Activated T-helper 2 cell treated with anti-CD3 and anti-CD28 coated beads, Interferon-gamma antibody, Interleukin-2, Interleukin-4, amounts not matched to agents 10 μg/mL and 5 μg/mL and 100 μg/mL, durations not matched to agents 14 hours and 24 hours and 36 hours (primary cell): ENCODE measurements at places on chromosomes 16 and 17. TPM values are rescaled to one million over a fixed set of nuclear protein-coding genes. Genes with fewer than 3 reads are reported as not detected.

Gene GPRC5B
- total RNA-seq = not detected in 2 replicates

Gene DNAI2
- total RNA-seq = 0.55 and 0.75 TPM in 2 replicates

Gene ITGAL
- total RNA-seq = 292 and 293 TPM in 2 replicates

Gene TBX6
- total RNA-seq = 2.7 and 2.9 TPM in 2 replicates

Gene YBX2
- total RNA-seq = 0.43 and 0.51 TPM in 2 replicates

Gene GRAPL
- 5.2 and 5.3 TPM in 2 replicates for total RNA-seq

Gene CD300A
- 16.6 and 16.7 TPM in 2 replicates for total RNA-seq

GRCh38 chr16:35365675-35366074 lies 1906.3 kb downstream of the TP53TG3F start:
- no peak for DNase-seq

DNA sequence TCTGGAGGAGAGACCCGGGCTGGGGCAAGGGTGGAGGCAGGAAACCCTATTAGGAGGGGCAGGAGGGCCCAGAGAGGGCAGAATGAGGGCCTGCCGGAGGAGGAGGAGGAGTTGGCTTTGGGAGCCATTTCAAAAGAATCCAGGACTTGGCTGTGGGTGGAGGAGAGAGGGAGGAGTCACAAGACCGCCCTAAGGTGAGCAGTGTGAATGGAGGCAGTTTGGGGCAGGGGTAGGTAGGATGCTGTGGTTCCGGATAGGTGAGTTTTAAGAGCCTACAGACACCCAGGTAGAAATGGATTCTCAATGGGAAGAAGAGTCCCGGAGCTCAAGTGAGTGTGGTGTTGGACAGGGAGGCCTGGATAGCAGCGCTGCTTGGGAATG lies 80.3 kb downstream of the ARHGAP23 start:
- no peak for DNase-seq

GRCh38 chr17:59643159-59644140 lies 23.8 kb downstream of the CLTC start:
- no peak for DNase-seq

GRCh38 chr16:27304881-27305745 lies 8.7 kb upstream of the IL4R start:
- no peak for DNase-seq

DNA sequence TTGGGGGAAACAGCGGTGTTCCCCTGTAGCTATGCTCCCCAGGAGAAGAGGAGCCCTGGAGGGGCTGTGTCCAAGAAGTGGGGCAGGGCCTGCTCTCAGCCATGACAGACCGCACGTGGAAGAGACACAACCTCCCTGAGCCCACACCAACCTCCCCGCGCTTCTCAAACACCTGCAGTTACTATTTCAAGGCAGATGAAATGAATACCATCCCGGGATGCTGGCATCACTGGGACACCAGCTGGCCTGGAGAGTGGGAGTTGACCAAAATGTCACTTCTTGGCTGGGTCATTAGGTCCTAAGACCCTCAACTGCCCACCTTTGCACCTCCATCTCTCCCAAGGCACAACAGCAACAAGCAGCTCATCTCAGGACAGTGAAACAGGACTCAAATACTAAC lies 32.0 kb downstream of the SPHK1 start:
- no peak for DNase-seq

DNA sequence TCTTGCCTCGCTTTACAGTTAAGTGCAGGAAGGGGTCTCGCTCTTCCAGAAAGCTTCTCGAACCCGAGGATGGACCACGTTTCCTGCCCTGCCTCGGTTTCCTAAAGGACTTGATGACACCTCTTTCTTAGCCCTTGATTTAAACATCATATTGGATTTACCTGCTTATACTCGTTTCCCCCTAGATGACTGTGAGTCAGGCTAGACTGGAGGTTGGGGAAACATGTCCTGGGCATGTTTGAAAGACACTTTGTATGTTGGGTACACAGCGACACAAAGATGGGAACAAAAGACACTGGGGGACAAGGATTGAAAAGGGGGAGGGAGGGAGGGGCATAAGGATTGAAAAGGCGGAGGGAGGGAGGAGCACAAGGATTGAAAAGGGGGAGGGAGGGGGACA lies 30.0 kb downstream of the SDK2 start:
- no peak for DNase-seq

- DNase-seq = no peak
Measured at GRCh38 chr17:21705021-21705601, 12.8 kb downstream of the KCNJ18 start.

GRCh38 chr16:86063760-86064405 lies 164.9 kb downstream of the IRF8 start:
- DNase-seq = no peak

GRCh38 chr16:86121374-86122010 lies 222.5 kb downstream of the IRF8 start:
- no peak for DNase-seq

GRCh38 chr16:4866586-4866985 lies 19.3 kb downstream of the UBN1 start:
- no peak for DNase-seq

DNA sequence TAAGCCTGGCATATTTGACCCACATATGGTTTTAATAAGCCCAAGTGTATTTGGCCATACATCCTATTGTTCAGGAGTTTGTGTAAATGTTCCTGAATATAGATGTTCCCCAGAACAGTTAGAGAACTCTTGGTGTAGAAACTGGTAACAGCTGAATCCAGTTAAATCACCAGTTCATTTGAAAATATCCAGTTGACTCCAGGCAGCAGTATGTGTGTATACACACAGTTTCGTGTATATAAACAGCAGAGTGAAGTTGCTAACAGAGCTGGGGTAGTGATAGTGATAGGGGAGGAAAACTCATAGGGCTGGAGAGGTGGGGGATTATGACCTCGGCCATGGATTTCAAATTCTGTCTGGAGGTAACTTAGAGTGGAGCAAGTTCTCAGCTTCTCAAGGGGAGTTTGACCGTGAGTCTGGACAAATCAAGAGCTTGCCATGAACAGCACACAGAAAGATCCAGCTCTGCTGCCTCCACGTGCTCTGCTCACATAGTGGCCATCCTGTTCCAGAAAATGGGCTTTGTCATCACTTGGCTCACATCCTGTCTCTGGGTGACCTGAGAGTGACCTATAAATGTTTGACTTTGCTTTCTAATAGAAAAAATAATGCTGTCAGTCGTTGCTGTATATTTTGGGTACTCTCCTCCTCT lies 30.6 kb upstream of the MMD start:
- no peak for DNase-seq
